ENCODE measurements at places on chromosomes 3 and 15. TPM values are rescaled to one million over a fixed set of nuclear protein-coding genes. Genes with fewer than 3 reads are reported as not detected.

GRCh38 chr3:8324747-8325146 is 176.9 kb upstream of the LMCD1 start:
- H3K4me1 ChIP-seq, result no peaks in the 10 kb centered on the region
- no peaks in the 10 kb centered on the region for H3K36me3 ChIP-seq
- no peak overlapping the region for H3K27ac ChIP-seq
- H3K27me3 ChIP-seq, result no peaks in the 10 kb centered on the region

Gene NEIL1
- 4.1 TPM for total RNA-seq

Gene TM6SF1
- 4.3 TPM for total RNA-seq

DNA sequence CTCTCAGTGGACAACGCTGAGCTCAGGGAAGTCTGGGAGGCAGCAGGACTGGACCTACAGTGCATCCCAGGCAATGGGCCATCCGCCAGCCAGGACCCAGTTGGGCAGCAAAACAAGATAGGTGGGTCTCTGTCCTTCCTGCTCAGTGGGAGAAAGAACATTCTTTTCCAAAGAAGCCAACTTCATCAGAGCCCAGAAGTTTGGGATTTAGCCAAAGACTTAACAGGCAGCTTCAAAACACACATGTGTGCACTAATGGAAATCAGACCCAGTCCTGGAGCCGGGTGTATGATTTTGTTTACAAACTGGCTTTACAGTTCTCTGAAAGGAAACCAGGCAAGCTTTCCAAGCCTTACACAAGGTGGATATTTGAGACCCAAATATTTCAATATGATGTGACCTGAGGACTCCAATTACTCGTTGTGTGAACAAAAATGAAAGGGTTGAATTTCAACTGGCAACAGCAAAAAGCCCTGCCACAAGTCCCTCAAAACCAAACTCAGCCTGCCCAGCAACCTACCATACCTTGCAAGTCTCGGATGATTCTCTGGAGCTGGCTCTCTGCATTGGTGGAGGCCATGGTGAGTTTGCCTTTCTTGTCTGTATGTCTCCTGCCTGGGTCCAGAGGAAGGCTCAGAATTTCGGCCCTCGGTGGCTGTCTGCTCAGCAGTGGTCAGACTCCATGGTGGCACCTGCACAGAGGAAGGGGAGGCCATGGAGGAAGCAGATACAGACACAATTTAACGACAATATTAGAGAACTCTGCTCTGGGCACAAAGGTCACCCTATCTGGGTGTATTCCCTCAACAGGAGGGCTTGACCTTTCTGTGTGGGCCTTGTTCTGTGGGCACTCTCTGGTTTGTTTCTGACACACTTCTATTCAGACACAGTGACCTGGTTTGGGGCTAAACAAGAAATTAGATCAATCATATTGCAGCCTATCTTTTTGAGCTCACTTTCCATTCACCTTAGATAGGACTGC is 11.0 kb downstream of the FYCO1 start:
- DNase-seq, result no peak
- H3K4me1 ChIP-seq, result peaks cover 89% of the 10 kb centered on the region
- no peak overlapping the region for H3K4me3 ChIP-seq
- H3K27me3 ChIP-seq, result no peaks in the 10 kb centered on the region
- H3K36me3 ChIP-seq, result peaks cover 3% of the 10 kb centered on the region
- peak overlapping the region; percentile 83 for H3K27ac ChIP-seq

DNA sequence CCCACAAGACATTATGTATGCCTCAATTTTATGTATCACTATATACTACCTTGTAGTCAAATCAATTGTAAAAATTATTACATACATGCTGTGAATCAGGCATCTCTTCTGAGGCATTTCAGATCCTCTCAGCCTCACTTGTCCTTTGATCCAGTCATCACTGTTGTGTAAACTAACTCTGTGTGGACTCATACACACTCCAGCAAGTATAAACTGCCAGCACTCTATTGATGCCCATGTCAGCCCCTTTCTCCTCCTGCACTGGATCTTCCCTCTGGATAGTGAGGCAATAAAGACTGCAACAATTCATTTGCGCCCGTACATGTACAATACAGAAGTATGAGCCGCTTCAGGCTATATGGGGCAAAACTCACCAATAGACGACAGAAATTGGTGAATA is 364.7 kb upstream of the TGFBR2 start:
- H3K4me1 ChIP-seq, result no peaks in the 10 kb centered on the region
- H3K36me3 ChIP-seq, result no peaks in the 10 kb centered on the region
- no peaks in the 10 kb centered on the region for H3K27me3 ChIP-seq
- no peak overlapping the region for H3K4me3 ChIP-seq
- H3K27ac ChIP-seq, result no peak overlapping the region

GRCh38 chr3:120780977-120781376 is 38.4 kb downstream of the GTF2E1 start:
- H3K27me3 ChIP-seq, result no peaks in the 10 kb centered on the region
- peaks cover 69% of the 10 kb centered on the region for H3K36me3 ChIP-seq
- no peaks in the 10 kb centered on the region for H3K4me1 ChIP-seq
- no peak overlapping the region for H3K27ac ChIP-seq
- H3K4me3 ChIP-seq, result no peak overlapping the region
- DNase-seq, result no peak

Gene MORC1
- not detected for total RNA-seq
